Activated CD4-positive, alpha-beta T cell treated with anti-CD3 and anti-CD28 coated beads, Interleukin-2, Interleukin-6, amounts not matched to agents 100 ng/mL and 50 ng/mL, durations not matched to agents 16 hours and 8 hours (primary cell): ENCODE measurements at places on chromosomes 4 and X.

DNA sequence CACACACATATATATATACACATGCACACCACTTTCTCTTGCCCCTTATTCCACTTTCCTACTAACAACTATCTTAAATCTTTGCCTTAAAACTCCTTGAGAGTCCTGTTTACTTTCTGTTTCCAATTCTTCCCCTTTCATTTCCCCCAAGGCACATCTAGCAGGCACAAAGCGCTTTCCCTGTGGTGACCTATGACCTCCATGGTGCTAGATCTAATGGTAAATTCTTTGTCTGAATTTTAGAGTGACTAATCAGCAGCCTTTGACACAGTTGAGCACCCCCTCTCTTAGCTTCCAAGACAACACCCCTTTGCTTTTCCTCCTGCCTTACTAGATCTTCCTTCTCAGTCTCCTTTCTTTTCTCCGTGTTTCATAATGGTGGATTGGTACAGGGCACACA lies 236.4 kb upstream of the TTC29 start:
- DNase-seq = no peak

- no peak for DNase-seq
Observed at GRCh38 chr4:53854991-53855568, 209.3 kb downstream of the CHIC2 start.

DNA sequence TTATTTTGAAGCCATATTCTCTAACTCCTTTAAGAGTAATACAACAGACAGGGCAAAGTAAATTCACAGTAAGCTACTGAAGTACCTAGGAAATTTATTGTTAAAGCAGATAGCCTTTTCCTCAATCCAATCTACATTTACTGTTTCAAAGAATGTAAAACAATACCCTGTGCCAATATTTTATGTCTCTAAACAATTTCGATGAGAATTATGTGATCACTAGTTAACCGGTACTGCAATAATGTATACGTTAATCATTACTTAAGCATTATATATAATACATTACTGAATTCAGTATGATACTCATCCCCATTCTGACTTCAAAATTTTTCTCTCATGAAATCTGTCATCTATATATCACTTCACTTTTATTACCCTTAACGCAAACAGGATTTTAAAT lies 28.5 kb downstream of the KLHL13 start:
- DNase-seq = no peak

DNA sequence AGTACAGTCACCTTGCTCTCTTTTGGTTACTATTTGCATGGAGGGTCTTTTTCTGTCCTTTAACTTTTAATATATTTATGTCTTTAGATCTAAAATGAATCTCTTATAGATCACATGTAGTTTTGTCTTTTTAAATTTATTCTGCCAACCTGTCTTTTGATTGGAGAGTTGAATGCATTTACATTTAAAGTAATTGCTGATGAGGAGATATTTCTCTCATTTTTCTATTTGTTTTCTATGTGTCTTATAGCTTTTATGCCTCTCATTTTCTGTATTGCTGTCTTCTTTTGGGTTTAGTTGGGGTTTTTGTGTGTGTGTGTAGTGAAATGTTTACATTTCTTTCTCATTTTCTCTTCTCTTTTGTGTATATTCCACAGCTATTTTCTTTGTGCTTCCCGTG lies 123.5 kb downstream of the TBC1D19 start:
- no peak for DNase-seq

DNA sequence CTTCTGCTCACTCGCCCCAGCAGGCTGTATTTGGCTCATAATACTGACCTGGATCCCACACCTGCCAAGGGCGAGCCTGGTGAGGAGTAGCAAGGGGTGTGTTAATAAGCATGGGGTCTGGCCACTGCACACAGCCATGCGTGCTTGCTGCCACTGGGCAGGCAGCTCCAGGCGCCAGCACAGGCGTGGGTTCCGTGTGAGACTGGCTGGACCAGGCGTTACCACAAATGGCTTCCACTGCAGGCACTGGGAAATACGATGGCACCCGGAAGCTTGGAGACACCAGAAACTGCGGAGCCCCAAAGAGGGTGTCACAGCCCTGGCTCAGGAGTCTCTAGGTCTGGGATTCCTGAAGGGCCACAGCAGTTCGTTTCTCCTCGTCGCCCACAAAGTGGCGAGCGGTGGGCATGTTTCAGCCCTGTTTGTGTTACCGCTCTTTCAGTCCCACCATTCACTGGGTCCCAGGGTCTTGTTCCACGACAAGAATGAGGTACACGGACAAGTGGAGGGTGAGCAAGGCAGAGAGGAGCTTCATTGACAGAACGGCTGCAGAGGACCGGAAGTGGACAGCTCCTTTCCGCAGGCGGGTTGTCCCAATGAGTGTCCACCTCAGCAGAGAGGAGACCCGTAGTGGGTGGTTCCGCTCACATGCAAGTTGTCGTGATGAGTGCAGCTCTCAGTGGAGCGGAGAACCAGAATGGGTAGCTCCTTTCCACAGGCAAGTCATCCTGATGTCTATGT lies 428.9 kb downstream of the EPHA5 start:
- DNase-seq = no peak

DNA sequence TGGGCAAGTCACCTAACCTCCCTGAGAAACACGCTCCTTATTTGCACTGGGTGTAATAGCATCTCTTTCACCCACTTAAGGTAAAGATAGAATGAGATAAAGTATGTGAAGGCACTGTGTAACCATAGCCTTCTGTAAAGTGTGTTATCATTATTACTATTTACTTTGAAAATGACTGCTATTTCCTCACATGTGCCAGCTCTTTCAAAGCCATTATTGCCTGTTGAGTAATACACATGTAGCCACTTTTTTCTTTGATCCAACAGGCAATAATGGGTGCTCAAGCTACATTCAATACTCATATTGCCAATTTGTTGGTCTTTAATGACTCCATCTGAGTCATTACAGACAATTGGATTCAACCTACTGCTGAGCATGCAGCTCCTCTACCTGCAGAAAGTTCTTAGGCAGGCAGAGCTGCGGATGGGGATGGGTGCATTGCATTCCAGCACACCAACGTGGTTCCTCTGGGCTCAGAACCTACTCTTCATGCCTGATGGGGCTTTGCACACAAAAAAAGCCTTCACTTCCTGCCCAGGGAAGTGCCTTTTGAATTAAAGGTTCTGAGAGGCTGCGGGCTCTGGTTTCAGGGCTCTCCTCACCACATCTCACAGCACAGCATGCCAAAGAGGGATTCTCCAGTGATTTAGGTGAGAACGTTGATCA lies 9.7 kb downstream of the PTCHD1 start:
- DNase-seq = peak; percentile 13

GRCh38 chr4:168710353-168710946 lies 213.6 kb downstream of the PALLD start:
- peak; percentile 6 for DNase-seq

DNA sequence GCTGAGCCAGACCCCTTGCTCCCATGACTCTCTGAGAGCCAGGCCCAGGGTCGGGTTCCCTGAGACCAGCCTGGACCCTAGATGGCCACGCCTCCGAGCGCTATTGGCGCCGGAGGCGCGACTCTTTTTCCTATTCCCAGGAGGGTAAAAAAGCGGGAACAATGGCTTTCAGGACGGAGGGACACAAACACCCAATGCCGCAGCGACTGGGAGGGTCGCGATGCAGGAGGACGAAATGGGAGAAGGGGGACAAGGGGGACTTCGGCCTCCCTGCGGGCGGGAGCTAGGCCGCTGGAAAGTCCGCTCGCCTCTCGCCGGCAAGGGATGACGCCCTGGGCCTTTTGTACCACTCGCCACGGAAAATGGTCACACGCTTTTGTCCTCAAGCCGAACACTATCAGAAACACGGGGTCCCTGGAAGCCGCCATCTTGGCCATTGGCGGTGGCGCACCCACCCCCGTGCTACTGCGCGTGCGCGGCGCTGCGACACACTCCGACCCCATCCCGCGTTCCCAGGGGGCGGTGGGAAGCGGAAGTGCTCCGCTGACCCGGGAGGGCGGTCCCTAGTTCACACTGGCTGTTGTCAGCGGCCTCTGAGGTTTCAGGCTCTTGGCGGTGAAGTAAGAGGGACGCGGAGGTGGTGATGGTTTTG lies 98.4 kb downstream of the ZNF674 start:
- peak; percentile 90 for DNase-seq

DNA sequence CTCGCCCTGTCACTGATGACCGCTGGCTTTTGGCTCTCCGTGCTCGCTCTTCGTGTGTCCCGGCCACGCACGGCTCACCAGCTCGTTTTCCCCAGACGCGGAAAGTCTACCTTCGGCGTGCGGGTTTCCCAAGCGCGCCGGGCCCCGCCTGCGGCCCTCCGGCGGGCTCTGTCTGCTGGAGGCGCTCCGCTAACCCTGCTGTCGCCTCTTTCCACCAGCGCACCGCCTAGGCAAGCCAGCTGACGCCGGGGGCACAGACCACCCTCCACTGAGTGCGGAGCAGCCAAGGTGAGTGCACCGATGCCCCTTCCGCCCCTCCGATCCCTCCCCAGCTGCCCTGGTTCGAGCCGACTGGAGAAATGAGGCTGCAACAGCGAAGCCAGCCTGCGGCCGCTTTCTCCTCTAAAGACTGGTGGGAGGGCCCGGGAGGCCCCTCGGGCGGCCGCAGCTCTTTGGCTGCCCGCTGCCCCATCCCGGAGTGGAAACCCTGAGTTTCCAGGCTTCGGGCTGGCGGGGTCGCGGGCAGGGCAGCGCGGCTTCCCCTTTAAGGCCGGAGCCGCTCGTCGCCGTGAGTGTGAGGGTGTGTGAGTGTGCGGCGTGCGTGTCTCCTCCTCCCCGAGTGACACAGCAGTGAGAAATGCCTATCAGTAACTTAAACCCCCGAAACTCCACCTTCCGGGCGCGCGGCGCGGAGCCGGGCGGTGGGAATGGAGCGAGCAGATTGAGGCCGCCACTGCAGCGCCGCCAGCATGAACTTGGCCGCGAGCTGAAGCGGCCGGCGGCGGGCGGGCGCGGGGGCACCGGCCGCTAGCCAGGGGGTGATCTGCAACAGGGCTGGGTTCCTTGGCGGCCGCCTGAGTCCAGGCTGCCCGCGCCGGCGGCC lies at the start of gene MAMLD1:
Gene MAMLD1, plus strand, starts transcription at position 719 of the 883 bp plus-strand sequence. CDS start 82,200 bp downstream, outside the sequence.
- peak; percentile 61 for DNase-seq

DNA sequence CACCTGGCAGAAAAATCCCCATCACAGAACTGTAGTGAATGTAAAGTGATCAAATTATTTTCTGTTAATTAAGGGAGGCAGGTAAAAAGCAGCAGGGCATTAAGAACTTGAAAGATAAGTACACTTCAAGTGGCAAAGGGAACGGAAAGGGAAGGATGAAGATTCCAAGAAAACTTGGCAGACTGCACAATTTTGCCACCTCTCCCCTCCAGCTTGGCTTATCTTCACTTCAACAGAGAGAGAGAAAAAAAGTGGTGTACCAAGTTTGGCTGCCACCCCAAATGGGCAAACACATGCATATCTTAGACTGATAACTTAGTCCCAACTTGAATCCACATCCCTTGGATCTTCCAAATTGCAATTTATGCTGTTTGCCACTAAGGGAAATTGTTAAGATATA lies 598.1 kb upstream of the ACTRT1 start:
- no peak for DNase-seq

DNA sequence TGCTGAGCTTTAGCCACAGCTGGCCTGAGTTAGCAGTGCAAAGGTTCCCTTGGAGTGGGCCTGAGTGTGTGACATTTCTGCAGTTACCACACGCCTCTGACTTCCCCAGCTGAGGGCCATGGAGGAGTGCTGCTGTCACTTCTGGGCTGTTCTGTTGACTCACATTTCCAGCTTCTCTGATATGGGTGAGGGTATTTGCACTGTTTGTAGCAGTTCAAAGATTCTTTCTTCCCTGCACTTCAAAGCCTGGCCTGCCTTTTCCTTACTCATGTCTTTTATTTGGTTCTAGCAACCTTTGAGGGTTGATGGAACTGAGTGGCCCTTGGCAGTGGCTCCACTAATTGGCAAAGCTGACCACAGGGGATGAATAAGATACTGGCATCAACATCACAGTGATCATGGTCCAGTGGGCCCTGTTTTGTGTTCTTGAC lies 26.4 kb upstream of the SCML1 start:
- no peak for DNase-seq

DNA sequence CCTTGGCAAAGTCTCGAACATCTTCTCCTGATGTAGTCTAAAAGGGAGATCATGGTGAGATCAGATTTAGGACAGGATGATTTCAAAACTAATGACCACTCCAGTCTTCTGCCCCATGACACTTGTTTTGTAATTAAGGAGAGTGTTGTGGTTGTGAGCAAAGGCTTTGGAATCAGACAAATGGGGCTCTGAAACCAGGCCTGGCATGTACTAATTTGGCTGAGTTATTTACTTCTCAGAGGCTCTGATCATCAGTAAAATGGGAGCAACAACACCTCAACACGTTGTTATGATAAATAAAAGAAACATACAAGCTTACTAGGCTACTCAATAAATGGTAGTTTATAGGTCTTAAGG lies 106.9 kb upstream of the FTHL17 start:
- DNase-seq = no peak

DNA sequence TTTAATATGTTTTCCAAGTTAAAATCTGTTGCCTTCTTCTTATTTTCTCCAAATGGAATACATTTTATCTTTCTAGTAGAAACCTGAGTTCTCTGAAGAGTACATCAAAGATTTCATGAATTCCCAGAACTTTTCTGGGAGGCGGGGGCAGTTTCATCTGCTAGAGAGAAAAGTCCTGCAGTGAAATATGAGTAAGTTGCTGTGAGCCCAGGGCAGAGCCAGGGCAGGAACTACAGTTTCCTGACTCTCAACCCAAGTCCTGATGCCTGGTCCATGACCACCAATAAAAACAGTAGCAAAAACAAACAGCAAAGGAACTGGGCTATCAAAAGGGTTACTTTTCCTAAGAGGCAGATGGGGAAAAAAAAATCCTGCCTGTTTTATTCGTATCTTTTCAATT lies 239.4 kb upstream of the CTSO start:
- no peak for DNase-seq

DNA sequence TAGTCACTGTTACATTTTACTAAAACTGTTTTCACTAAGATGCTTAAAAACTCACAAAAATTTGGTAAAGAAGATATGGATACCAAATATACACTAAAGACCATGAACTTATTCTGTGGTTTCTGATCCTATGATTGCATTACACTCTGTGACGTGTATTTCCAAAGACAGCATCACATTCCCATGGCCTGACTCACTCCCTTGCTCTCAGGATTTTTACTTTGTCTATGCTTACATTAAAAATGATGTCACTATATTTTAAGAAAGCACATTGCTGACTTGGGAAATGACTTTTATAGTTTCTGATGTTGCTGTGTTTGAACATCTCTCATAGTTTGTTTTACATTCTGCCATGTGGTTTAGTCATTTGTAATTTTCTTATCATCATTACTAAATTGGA lies 327.9 kb upstream of the MAGEB18 start:
- no peak for DNase-seq

GRCh38 chr4:156615066-156615531 lies 356.5 kb downstream of the PDGFC start:
- DNase-seq = no peak

- no peak for DNase-seq
Observed at GRCh38 chr4:158861281-158861680, 92.5 kb downstream of the FNIP2 start.

DNA sequence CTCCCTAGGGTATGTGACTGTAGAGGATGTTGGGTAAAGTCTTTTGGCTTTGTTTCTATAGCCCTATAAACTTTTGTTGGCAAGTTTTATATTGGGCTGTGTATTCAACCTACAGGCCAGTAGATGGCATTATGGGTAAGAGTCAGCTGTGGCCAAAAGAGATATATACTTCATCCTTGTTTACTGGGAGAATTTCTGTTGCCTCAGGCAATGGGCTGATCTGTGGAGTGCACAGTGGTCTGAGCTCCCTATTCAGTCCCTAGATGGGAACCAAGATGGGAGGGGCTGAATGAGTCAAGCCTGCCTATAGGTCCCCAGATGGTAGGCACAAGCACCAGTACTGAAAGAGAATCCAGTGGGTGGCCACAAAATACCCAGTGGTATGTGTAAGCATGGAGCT lies 580.6 kb downstream of the EPHA5 start:
- no peak for DNase-seq
